ENCODE measurements at places on chromosomes 16 and 17.

- DNase-seq, result peak; percentile 63
Measured at GRCh38 chr16:67847064-67847861, at the start of gene CENPT. CENPT (minus strand) TSS chr16:67847693; CDS start chr16:67833859, 13,834 bp downstream.

GRCh38 chr16:75745242-75745641 is 19.0 kb upstream of the CPHXL start:
- no peak for DNase-seq

DNA sequence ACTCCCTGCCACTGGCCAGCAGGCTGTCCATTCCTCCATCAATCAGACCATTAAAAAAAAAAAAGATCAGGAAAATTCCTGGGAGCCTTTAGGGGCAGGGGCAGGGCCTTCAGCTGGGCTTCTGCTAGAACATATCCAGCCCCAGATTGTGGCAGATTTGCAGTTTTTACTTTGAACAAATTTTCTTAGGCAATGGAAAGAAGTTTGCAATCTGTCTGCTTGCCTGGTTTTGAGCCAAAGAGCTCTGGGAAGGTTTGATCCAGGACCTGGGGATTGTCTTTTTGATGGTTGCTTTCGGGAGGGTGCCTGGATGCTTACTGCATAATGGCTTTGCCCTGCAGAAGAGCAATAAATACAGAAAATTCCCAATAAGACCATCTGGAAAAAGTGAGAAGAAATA is 145.9 kb downstream of the SHISA9 start:
- no peak for DNase-seq

DNA sequence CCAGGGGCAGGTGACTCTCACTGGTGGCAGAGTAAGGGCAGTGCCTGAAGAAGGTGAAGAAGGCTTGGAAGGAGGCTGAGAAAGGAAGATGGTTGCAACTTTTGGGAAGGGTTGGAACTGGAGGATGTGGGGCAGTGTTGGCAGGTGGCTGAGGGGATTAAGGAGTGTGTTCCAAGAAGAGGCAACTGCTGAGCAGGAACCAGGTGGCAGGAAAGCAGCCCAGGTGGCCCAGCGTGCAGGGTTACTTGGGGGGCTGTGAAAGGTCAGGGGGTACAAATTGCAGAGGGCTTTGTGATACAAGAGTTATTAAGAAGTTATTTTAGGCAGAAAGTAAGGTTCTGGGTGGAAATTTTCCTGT is 28.6 kb downstream of the WSCD1 start:
- no peak for DNase-seq

DNA sequence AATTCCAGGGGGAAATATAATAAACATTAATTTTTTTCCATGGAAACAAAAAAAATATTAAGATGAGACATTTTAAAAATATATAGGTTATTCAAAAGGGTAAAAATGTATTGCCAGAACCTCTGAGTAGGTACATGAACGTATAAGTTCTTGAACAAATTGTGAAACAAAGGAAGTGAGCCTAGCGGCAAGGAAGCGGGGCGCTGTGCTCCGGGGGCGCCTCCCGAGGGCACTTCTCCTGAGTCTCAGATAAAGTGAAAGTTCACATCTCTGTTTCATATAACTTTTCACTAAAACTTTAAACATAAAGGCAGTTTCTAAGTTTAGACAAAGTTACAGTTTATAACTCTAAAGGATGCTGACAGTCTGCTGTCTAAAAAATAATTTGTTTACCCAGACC is 52.3 kb downstream of the TNRC6C start:
- no peak for DNase-seq

DNA sequence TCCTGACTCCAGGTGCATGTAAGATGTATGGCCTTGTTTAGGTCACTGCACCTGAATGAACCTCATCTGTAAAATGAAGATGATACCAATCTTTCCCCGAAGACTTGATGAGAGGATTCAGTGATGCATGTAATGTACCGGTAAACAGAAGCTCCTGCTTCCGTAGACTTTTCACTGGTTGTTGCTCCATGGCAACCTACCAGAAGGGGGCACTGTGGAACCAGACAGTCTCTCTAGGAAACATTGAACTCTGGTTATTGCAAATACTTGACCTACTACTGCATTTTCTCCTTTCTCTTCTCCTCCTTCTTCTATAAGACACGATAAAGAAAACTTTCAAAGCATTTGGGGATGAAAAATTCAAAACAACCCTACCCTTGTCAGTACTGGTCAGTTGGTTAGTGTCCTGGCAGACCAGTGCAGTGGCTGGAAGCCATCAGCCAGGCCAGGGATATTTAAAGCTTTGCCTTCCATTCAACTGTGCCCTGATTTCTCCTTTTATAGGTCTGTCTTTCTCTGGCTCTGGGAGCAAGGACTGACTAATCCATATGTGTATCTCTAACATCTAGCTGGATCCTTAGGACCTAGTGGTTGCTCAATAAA is 667.4 kb upstream of the SALL1 start:
- DNase-seq, result peak; percentile 73

- DNase-seq, result peak; percentile 93
Measured at GRCh38 chr16:9061358-9061813, 30.1 kb upstream of the HAPSTR1 start.

DNA sequence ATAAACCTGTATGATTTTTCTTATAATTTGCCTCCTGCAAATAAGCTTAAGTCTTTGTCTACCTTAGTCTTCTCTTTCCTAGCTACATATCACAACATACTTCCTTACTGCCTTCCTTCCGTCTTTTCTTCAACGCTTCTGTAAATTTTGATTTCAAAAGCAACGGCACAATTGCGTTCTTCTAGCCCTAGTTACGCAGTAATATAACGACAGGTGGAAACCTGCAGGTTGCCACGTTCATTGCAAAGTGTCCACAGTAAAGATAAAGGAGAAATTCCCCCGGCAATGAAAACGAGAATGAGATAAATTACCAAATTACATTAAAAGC is 546 bp upstream of the PSMD7 start:
- no peak for DNase-seq

GRCh38 chr17:21285164-21286065 is 904 bp downstream of the MAP2K3 start:
- DNase-seq, result peak; percentile 79

DNA sequence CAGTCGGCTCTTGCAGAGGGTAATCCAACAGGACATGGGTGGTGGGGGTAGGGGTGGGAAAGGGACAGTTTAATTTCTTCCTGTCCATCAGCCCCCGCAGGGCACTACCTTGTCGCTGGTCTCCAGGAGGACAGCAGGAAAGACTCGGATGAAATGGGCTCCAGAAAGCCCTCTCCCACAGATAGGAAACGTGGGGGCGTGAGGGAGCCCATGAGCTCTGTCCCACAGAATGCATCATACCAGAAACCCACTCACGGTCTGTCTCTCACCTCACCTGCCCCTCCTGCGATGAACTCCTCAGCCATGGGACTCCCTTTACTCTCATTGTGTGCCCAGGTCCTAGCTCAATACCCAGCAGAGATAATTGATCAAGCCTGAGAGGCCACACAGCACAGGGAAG is 240.1 kb downstream of the GSG1L start:
- no peak for DNase-seq

DNA sequence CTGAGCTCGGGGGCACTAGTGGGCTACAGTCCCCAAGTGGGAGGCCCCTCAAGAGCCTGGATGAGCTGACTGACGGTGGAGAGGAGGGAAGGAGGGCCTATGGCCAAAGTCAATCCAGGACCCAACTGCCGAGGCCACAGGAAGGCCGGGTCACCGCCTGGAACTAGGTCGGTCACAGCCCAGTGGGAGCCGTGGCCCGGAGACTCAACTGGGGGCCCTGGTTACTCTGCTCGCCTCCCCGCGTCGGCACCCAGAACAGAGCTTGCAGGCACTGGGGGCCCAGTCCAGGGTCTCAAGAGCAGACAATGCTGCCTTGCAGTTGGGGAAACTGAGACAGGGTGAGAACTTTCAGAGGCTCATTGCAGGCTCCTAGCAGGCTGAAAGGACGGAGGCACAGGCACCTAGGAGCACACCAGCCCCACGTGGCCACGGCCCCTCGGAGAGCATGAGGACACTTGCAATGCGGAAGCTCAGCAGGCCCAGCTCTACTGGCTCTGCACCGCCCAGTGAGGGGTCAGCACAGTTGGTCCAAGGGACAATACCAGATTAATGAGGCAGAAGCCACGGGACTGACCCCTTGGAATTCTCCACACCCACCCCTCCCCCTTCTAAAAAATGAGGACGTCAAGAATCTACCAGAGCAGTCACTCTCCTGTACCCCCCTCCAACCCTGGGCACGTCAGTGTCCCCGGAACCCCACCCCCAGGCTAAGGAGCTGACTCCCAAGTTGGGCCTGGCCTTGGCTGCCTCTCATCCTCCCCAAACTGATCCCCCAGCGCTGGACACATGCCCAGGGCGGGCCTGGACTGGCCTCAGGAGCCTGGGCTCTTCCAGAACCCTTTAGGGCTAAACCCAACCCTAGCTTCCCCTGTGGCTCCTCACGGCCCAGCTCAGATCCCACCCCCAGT is 2.2 kb downstream of the HS3ST6 start:
- no peak for DNase-seq

- DNase-seq, result no peak
Measured at GRCh38 chr16:23711785-23712184, 1.2 kb downstream of the ERN2 start.

- DNase-seq, result peak; percentile 44
Measured at GRCh38 chr16:17518441-17518840, 47.7 kb upstream of the XYLT1 start.

GRCh38 chr17:33073416-33073815 is 81.8 kb downstream of the SPACA3 start:
- no peak for DNase-seq
